ENCODE measurements at places on chromosomes 5 and 9.

GRCh38 chr5:27083449-27084415 lies 45.3 kb upstream of the CDH9 start:
- no peak for DNase-seq

DNA sequence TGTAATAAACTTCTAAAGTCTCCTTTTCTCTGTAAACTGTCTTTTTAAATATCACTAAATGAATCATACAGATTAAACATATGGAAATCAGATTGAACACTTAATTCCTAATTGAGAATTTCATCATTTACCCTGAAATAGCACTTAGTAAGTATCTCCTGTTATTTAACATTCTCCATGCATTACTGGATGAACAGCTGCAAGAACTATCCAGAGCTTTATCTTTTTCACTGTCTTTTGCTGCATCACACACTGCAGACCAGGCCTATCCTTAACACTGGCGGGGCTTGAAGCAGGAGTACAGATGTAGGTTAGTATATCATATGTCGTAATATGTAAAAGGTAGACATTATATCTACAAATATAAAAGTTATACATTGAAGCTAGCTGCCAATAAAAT lies 108.7 kb upstream of the EFNA5 start:
- DNase-seq = no peak

GRCh38 chr5:37886242-37886905 lies 46.5 kb upstream of the GDNF start:
- DNase-seq = no peak

DNA sequence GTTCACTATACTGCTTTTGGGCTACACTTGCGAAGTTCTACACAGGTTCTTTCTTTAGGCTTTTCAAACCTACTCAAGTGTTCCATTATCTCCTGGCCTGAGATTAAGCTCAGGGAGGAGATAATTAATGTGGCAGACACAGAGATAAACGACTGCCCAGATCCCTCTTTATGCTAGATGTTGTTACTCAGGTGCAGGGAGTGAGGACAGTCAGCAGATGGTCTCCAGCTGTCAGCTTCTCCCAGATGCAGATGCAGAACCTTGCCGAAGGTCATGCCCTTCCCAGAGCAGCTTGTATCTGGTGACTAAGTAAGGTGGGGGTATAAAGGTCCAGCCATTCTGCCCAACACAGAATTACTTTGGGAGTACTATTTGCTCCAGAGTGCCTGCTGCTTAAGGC lies 166.2 kb downstream of the ZNF462 start:
- no peak for DNase-seq
